ENCODE measurements at places on chromosomes 16 and 17.

DNA sequence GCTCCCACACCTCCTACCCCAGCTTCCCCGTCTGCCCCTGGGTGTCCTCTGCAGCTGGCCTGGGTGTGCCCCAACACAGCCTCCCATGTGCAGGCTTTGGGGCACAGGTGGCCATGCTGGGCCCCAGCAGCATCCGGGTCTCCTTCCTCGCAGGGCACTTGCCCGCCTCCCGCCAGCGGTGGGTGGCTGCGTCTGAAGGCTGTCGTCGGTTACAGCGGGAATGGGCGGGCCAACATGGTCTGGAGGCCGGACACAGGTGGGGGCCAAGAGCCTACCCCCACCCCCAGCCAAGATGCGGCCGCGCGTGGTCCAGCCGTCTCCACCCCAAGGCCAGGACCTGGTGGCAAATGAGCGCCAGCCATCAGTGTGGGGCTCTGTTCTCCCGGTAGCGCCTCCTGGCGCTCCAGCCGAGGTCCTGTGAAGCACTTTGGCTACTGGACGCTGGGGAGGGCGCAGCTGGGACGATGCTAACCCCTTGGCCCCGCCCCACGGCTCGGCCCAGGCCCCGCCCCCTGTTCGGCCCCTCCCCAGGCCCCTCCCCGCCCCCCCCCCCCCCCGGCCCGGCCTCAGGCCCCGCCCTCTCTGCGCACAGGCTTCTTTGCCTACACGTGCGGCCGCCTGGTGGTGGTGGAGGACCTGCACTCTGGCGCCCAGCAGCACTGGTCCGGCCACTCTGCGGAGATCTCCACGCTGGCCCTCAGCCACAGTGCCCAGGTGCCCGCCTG is 7.3 kb upstream of the RHOT2 start:
- DNase-seq = no peak

DNA sequence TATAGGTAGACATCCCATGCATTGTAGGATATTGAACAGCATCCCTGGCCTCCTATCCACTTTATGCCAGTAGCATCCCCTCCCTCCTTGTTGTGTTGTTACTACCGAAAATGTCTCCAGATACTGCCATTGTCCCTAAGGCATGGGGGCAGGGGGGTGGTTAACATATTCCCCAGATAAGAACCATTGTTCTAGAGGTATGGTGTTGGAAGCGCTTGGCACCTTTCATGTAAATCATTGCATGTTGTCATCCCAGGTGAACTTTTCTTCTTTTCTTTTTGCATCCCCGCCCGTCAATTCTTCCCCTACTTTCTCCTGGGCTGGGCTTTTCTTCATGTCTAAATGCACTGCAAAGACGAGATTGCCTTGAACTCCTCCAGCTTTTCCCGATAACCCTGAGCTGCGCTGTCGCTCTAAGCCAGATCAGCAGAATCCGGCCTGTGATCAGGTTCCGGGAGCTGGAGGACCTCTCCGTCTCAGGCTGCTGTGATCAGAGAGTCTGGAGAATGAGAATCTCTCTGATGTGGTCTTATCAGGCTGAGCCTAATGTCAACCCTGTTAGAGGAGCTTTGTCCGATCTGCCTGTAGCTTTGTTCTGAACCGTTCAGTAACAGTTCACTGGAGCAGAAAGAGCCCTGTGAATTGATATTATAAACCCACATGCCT is 76.2 kb downstream of the RBFOX1 start:
- DNase-seq = no peak

GRCh38 chr16:30619638-30620037 is 9.4 kb upstream of the ZNF689 start:
- DNase-seq = no peak

- DNase-seq = no peak
Observed at GRCh38 chr17:78089576-78090281, 38.8 kb downstream of the TMC6 start.

- no peak for DNase-seq
Observed at GRCh38 chr16:56869513-56870275, 4.7 kb downstream of the SLC12A3 start.

- no peak for DNase-seq
Observed at GRCh38 chr17:34414339-34414738, 51.3 kb upstream of the CCL1 start.

- no peak for DNase-seq
Observed at GRCh38 chr17:67655478-67656148, 62.1 kb upstream of the NOL11 start.

GRCh38 chr17:31677681-31678080 is 181.4 kb downstream of the COPRS start:
- no peak for DNase-seq

DNA sequence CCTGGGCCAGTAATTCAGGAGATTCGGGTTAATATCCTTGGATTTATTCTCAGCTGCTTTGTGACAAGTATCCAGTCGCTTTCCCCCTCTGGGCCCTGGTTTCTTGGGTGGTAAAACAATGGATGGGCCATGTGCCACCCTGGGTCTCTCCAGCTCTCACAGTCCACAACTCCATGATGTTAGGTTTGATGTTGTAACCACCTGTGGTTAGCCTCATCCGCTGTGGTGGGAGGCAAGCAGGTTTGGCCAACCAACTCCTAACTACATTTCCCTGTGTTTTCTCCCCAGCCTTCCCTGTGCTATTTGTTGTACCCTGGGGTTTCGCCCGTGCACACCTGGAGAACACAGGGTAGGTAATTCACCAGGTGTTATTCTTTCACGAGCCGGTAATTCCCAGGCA is 35.1 kb downstream of the GLP2R start:
- DNase-seq = no peak

DNA sequence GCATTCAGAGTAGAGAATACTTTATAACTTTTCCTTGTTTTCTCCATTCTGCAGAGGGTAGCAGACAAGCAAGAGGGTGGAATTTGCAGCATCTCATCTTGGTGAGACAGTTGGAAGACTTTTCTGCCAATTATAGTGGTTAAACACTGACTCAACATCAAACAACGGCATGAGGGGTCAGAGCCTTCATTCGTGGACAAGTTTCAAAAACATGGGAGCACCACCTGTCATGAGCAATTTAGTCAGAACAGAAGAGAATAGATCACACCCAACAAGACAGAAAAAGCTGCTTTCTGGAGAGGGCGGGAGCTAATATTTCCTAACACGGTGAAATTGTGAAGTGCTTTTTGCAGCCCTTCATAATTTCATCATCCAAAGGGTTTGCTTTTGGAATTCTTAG is 17.9 kb upstream of the ZNF652 start:
- no peak for DNase-seq

DNA sequence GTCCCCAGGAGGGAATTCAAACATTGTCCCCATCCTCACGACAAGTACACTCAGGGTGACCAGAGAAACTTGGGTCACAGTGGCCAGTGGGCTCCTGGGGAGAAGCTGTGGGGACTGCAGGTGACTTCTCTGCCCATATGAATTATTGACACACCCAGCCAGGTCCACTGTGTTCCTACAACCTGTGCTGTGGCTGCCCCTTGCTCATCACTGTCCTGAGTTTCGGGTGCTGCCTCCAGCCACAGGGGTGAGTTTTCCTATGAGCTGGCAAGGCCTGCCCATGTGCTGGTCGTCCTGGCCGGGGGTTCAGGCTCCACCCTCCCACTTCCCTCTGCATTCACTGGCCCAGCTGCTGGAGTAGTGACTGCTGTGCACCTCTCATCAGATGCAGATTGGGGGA is 59.0 kb upstream of the RBFOX3 start:
- DNase-seq = no peak

DNA sequence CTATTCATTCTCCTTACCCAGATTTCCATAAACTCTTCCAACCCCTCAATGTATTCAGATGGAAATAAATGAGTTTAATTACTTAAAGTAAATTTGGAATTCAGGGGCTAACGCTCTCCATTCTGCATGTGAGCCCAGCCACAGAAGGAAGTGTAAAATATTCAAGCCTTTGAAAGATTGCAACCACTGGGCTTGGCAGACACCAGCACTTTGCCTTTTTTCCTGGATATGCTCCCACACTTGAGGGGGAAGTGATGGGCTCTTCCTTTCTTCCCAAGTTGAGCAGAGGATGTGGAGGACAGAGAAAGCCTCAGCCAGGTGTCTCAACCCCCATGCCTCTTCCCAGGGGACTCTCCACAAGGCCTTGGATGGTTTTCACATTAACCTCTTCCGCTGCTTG is 825.1 kb upstream of the EEF2KMT start:
- DNase-seq = no peak

- DNase-seq = no peak
Observed at GRCh38 chr16:52770828-52771227, 223.9 kb upstream of the TOX3 start.

DNA sequence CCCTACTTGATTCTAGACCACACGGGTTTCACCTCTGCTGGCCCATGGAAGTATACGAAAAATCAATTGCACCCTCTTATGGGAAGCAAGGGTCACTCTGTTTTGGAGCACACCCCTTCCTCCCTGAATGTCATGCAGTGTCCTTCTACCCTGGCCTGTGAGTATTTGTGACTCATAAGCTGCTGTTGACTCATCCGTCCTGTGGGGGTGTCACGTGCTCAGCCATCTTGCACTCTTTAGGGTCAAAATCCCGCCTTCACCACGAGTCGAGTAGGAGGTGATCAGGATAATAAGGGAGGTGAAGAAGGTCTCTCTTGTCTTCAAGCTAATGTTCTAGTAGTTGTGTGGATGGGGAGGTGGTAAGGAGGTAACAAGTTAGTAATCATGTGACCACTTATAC is 341.0 kb upstream of the EEF2KMT start:
- no peak for DNase-seq

DNA sequence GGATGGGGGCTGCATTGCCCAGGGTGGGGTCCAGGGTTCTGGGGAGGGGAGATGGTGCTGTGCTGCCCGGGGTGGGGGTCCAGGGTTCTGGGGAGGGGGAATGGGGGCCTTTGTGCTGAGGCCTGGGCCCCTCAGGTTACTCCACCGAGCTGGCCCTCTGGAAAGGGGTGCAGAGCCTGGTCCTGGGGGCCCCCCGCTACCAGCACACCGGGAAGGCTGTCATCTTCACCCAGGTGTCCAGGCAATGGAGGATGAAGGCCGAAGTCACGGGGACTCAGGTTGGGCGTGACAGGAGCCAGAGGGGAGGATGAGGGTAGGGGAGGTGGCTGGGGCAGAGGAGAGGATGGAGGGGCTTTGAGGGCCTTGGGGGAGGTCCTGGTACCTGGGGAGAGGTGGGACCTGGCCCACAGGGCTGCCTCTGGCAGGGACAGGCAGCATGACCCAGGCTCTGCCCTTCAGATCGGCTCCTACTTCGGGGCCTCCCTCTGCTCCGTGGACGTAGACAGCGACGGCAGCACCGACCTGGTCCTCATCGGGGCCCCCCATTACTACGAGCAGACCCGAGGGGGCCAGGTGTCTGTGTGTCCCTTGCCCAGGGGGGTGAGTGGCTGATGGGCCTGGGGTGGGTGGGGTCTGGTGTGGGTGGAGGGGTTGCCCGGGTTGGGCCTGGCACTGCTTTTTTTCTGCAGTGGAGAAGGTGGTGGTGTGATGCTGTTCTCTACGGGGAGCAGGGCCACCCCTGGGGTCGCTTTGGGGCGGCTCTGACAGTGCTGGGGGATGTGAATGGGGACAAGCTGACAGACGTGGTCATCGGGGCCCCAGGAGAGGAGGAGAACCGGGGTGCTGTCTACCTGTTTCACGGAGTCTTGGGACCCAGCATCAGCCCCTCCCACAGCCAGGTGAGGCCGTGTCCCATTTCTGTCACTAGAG is 7.8 kb downstream of the ITGAX start:
- no peak for DNase-seq

DNA sequence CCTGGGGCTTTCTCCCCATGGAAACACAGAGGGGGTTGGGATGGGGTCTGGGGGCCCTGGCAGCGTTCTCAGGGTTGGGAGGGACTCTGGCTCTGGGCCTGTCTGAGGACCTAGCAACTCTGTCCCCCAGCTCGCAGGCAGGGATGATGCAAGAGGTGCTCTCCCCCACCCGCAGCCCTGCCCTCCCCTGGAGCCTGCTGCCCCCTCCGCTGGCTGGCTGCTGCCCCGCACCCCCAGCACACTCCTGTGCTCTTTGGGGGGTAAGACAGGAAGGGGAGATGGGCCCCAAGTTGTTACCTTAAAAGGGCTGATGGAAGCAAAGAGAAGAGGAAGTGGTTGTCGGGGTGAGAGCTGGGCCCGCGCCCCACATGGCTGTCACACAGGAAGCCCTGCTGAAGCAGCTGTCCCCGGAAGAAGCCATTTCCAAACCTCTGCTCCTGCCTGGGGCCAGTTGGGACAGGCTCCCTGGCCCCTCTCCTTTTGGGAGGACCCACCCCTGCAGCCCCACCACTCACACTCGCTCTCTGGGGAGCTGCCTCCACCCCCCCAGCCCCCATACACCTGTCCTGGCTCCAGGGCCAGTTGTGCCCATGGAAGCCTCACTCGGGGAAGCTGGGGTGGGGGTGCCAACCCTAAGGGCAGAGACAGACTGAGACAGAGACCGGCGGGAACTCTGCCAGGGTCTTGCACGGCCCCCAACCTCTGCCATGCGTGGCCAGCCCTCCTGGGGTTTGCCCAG is 2.5 kb downstream of the CORO1A start:
- no peak for DNase-seq

GRCh38 chr17:1498869-1499268 is 6.4 kb upstream of the MYO1C start:
- no peak for DNase-seq

DNA sequence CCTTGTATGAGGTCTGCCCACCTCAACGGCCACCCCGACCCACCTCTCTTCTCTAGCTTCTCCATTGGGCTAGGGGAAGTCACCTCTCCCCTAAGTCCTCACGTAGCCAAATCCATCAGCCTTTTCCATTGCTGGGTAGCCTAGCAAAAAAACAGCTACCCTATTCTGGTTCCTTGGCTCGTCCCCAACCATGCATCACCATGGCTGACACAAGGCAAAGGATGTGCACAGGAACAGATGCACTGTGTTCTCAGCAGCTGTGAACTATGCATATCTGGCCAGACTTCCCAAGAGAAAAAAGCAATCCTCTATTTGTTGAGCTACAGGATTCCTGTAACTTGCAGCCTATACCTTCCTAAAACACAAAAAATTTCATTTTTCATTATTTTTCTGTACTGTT is 22.0 kb upstream of the FLCN start:
- DNase-seq = no peak

DNA sequence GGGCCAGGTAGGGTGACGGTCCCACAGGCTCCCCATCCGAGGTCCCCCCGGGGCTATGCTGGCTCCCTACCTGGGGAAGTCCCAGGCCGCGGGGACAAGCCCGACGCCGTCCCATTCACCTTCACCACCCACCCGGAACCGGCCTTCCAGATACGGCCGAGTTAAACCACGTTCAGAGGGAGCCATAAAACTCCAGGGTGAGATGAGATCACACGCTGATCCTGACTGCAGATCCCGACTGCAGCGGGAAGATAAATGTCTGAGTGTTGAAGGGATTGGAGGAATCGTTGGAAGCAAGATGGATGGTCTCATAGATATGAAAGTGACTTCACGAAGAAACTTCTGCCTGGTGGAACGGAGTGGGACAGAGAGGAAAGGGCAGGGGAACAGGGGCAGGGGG is 13.6 kb upstream of the C1QTNF8 start:
- DNase-seq = no peak
